ENCODE measurements at places on chromosomes 5 and 9. TPM values are rescaled to one million over a fixed set of nuclear protein-coding genes. Genes with fewer than 3 reads are reported as not detected.

GRCh38 chr9:2709645-2710101 lies 7.6 kb upstream of the KCNV2 start:
- no peak for DNase-seq

DNA sequence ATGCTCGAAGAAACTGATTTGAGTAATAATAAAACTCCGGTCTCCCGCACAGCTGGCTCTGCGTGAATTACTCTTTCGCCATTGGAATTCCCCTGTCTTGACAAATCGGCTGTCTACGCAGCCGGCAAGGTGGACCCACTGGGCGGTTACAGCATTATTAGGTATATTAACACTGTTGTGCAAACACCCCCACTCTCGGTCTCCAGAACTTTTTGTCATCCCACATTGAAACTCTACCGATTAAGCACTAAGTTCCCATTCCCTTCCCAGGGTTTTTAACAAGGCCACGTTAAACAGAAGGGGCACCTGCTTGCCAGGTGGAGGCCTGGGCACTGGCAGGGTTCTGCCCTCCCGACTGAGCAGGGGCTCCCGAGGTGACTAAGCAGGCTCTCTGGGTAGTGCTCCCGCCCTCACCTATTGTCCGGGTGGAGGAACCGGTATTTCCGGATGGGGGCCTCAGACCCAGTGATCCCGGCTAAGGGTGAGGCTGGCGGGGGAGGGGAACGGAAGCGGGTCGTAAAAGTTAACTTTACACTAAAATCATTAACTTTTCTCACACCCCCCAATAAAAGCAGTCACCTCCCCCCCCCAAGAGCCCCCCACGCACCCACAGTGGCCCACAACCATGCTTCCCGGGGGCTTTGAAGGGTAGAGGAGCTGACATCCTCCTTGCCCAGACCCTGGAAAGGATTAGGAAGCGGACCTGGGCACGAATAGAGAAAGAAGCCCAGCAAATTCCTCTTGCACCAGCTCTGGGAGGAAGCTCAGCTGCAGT lies 53.5 kb upstream of the TJP2 start:
- DNase-seq = no peak

GRCh38 chr9:21465859-21466518 lies 16.1 kb downstream of the IFNE start:
- DNase-seq = no peak

- DNase-seq = no peak
These were observed 25.3 kb upstream of the TYRP1 start for GRCh38 chr9:12667892-12668291.

DNA sequence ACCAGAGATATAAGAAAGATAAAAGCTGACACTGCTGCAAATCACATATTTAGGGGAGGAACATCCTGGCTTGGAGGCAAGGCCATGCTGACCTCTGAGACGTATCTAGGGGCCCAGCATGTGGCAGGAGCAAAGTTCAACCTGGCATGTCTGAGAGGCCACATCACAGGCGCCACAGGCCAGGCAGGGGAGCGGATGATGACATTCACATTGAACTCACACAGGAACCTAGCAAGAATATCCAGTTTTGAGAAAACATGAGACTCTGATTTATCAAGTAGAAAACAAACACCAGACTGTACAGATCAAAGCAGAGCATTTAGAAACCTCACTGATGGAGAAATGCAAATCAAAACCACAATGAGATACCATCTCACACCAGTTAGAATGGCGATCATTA lies 64.2 kb upstream of the STK32A start:
- no peak for DNase-seq

DNA sequence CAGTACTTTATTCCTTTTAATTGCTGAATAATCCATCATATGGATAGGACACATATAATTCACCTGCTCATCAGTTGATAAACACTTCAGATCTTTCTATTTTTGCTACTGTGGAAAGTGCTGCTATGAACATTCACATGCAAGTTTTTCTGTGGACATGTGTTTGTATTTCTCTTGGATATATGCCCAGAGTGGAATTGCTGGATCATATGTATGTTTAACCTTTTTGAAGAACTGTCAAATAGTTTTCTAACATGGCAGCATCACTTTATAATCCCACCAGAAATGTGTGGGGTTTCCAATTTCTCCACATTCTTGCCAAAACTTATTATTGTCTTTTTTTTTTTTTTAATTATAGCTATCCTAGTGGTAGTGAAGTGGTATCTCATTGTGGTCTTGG lies 15.1 kb downstream of the CARTPT start:
- DNase-seq = no peak

DNA sequence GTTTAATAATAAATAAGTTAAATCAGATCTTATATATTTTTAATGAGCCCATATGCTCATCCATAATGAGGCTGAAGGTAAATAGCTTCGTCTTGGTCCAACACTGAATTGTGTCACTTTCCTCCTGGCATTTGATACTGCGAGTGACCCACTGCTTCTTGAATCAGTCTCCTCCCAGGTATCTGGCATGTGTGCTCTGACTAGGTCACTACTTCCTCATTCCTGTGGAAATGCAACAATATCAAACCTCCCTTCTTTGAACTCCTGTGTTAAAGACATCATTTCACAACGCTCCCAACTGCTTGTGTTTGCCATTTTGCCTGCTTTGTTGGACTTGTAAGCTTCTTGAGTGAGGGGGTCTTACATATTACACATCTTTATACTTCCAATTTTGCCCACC lies 157.7 kb downstream of the SLC24A2 start:
- DNase-seq = no peak

GRCh38 chr5:173704615-173705511 lies 88.4 kb upstream of the BOD1 start:
- no peak for DNase-seq

- peak; percentile 24 for DNase-seq
These were observed 79.9 kb upstream of the FBXL17 start for GRCh38 chr5:108461628-108462367.

- peak; percentile 37 for DNase-seq
These were observed 24.3 kb upstream of the PRRC1 start for GRCh38 chr5:127492854-127493738.

EPB41L4B gene
- 1.4 TPM for total RNA-seq

RORB gene
- 3.0 TPM for total RNA-seq

COL15A1 gene
- 1.6 TPM for total RNA-seq

TMEM252 gene
- not detected for total RNA-seq

ALDH1A1 gene
- total RNA-seq = 4.4 TPM

All from H4 (cell line).